ENCODE measurements at places on chromosomes 4 and X. TPM values are rescaled to one million over a fixed set of nuclear protein-coding genes. Genes with fewer than 3 reads are reported as not detected.
A peak's percentile ranks its signal among the peaks of the same experiment; 100 is the strongest.

CT47B1 gene
- total RNA-seq, result not detected

GRCh38 chr4:46444318-46445000 is 54.5 kb upstream of the GABRA2 start:
- no peak overlapping the region for H3K4me3 ChIP-seq
- no peak overlapping the region for H3K27ac ChIP-seq
- no peak for DNase-seq
- H3K27me3 ChIP-seq, result no peaks in the 10 kb centered on the region
- peaks cover 9% of the 10 kb centered on the region for H3K36me3 ChIP-seq

DNA sequence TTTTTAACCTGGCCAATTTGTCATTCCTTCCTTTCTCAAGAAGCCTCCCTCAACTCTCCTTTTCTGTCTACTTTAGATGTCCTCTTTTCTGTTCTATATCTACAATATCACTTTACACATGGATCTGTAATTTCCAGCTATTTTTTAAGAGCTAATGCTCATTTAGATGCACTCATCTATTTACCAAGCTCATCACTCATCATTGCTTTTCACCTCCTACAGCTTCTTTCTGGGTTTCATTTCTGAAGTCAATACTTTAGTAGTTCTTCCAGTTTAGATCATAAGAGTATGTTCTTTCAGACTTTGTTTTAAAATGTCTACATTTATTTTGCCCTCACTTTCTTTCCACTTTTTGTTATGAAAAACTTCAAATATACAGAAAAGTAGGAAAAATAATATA is 466.9 kb downstream of the MID1IP1 start:
- H3K4me1 ChIP-seq, result no peaks in the 10 kb centered on the region
- no peaks in the 10 kb centered on the region for H3K36me3 ChIP-seq
- DNase-seq, result no peak
- H3K27ac ChIP-seq, result no peak overlapping the region
- no peak overlapping the region for H3K4me3 ChIP-seq

- H3K36me3 ChIP-seq, result no peaks in the 10 kb centered on the region
- peak overlapping the region; percentile 92 for H3K27ac ChIP-seq
- H3K27me3 ChIP-seq, result peaks cover 2% of the 10 kb centered on the region
- peaks cover 36% of the 10 kb centered on the region for H3K4me1 ChIP-seq
- DNase-seq, result peak; percentile 83
These were observed 22.0 kb downstream of the SPARCL1 start for GRCh38 chr4:87506974-87507701.

- no peak for DNase-seq
- no peak overlapping the region for H3K4me3 ChIP-seq
- H3K27ac ChIP-seq, result no peak overlapping the region
- no peaks in the 10 kb centered on the region for H3K36me3 ChIP-seq
- H3K4me1 ChIP-seq, result no peaks in the 10 kb centered on the region
These were observed 40.7 kb downstream of the NPY2R start for GRCh38 chr4:155249016-155249566.

DNA sequence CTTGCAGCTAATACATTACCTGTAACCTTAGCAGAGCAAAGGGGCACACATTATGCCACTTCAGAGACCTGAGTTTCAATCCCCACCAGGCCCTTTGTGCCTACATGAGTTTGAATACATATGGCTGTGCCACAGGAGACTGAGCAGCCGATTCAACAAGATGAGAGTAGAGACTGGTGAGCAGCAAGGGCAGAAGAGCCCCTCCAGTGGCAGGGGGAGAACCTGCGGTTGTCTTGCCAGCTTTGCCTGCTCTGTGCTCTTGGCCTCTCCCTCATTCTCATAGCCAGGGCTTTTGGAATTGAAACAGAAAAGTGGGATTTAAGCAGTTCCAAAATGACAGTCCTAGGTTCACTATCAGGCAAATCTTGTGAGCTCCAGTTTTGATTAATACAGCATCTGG is 52.3 kb upstream of the CLNK start:
- H3K27me3 ChIP-seq, result peaks cover 4% of the 10 kb centered on the region
- no peak for DNase-seq
- no peaks in the 10 kb centered on the region for H3K36me3 ChIP-seq

Measured in HFFc6 (cell line).